CD14-positive monocyte (primary cell): ENCODE measurements at places on chromosomes 11 and 22. TPM values are rescaled to one million over a fixed set of nuclear protein-coding genes. Genes with fewer than 3 reads are reported as not detected.

- DNase-seq = no peak
Measured at GRCh38 chr22:30043161-30043560, 37.1 kb upstream of the HORMAD2 start.

DNA sequence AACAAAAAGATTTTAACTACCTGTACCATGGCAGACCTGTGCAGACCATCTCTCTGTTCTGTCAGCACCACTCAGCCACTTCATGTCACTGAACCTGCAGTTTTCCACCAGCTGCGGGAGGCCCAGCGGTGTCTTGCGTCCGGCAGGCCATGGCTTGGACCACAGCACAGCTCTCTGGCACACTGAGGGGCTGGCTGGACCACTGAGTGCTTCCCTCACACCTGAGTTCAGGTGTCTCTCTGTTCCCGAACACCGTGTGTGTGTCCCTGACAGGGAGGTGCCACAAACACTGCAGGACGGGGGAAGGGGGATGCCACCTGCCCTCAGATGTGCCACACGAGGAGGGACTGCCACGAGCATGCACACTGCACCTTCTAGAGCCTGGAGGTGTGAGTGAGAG, 17.7 kb downstream of the MOV10L1 start:
- no peak for DNase-seq

GRCh38 chr22:39732625-39733024, 160.9 kb downstream of the ENTHD1 start:
- no peak for DNase-seq

DNA sequence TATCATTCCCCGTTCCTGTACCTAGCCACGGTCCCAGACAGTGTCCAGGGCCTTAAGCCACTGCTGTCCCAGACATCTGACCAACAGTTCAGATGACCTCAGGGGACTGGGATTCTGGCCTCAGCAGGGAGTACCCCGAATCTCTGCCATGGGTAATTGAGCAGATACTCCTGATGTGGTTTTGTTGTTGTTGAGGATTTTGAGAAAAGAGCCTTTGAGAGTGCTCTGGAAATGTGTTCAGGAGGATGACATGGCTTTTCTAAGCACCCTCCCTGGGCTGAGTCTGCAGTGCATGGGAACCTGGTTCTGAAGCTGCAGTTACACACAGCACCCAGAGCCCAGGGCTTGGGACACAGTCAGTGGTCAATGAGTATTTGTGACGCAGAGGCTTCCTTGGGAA, 30.4 kb downstream of the ADAMTS15 start:
- no peak for DNase-seq

- no peak for DNase-seq
Measured at GRCh38 chr22:28779833-28780232, 7.3 kb downstream of the CCDC117 start.

DNA sequence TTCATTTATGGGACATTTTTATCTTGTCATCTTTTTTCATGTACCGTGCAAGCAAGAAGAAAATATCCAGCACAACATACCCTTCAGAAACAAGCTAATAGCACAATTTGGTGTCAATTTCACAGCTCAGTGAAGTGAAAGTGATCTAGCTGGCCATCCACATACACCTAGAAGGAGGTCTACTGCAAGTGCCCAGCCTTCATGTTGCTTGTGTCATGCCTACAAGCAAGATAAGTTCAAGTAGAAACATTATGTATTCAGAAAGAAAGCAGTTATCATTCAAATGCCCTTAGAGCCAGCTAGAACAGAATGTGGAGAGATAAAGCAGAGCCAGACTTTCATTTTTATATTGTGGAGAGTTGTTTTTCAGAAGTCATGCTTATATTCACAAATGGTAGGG, 325.7 kb upstream of the PITPNB start:
- DNase-seq = no peak

The SMIM38 gene
- polyA plus RNA-seq = not detected

- no peak for DNase-seq
Measured at GRCh38 chr11:46456269-46457001, 64.9 kb upstream of the CHRM4 start.

The SYNGR1 gene
- 54.9 and 83.9 TPM in 2 replicates for polyA plus RNA-seq

The TSPAN18 gene
- polyA plus RNA-seq = not detected

- DNase-seq = no peak
Measured at GRCh38 chr11:107598225-107599139, 7.5 kb downstream of the ELMOD1 start.

- no peak for DNase-seq
Measured at GRCh38 chr11:83187465-83187864, 6.0 kb upstream of the ANKRD42 start.

The MS4A6A gene
- polyA plus RNA-seq = 3,009 TPM

- DNase-seq = no peak
Measured at GRCh38 chr22:36797911-36798673, 18.7 kb downstream of the PVALB start.

- DNase-seq = no peak
Measured at GRCh38 chr11:62610403-62610802, 2.2 kb downstream of the EML3 start.

GRCh38 chr11:74366576-74366975, 31.7 kb downstream of the PGM2L1 start:
- DNase-seq = no peak

The POLDIP3 gene
- polyA plus RNA-seq = 55.3 TPM

DNA sequence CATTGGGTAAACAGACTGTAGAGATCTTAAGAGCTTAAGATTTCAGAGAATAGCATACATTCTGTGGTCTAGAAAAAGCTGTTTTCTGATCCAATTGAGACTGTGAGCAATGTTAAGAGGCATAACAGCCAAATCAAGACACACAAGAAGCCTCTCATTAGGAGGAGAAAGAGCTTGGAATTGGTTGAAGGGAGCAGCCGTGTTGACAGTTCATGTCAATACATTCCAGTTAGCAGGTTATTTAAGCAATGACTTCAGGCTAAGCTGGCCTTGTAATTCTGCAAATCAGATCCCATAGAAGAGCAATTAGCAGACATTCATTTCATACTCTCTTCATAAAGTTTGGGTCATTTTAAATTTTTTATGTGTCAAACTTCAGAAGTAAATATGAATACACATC, 50.9 kb downstream of the ETS1 start:
- no peak for DNase-seq

The CCDC116 gene
- not detected for polyA plus RNA-seq

GRCh38 chr11:134030853-134031252, 38.0 kb upstream of the JAM3 start:
- no peak for DNase-seq

DNA sequence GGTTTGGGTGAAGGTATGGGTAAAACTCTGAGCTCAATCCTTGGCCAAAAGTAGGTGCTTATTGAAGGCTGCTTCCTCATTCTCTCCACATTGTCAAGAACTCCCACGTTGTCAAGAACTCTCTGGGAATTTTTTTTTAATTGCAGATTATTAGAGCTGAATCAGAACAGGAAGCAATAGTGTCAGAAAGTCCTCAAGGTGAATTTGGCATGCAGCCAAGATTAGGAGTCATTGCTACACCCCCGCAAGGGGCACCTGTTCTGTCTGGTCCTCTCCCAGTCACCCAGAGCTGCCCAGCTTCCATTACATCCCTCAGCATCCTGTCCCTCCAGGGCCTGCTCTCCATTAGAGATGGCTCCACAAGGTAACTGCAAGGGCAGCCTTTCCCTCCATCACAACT, 996.5 kb downstream of the OPCML start:
- DNase-seq = no peak

The C22orf42 gene
- polyA plus RNA-seq = 0.65 TPM

GRCh38 chr11:119844808-119845207, 115.8 kb upstream of the NECTIN1 start:
- no peak for DNase-seq

- no peak for DNase-seq
Measured at GRCh38 chr11:123241294-123241693, 46.2 kb upstream of the CLMP start.

- no peak for DNase-seq
Measured at GRCh38 chr11:134333946-134334345, 2.2 kb downstream of the GLB1L2 start.

The CARD16 gene
- 671 TPM for polyA plus RNA-seq

DNA sequence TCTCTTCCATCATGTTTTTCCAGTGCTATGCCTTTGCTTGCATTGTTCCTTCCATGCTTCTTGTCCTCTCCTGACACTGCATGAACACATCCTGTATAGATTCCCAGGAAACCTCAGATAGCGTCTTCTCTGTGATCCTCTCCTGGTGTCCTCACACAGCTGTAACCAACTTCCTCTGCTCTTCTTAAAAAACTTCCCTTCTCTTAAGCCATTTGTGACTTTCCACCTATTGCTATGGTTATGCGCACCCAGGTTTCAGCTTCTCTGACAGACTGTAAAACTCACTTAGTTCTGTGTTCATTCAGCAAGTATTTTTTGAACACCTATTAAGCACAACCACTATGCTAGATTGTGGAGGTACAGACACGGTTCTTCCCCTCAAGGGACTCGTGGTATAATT, 5.1 kb upstream of the APLP2 start:
- no peak for DNase-seq

- DNase-seq = peak; percentile 16
Measured at GRCh38 chr11:110311783-110312579, 15.6 kb upstream of the RDX start.

DNA sequence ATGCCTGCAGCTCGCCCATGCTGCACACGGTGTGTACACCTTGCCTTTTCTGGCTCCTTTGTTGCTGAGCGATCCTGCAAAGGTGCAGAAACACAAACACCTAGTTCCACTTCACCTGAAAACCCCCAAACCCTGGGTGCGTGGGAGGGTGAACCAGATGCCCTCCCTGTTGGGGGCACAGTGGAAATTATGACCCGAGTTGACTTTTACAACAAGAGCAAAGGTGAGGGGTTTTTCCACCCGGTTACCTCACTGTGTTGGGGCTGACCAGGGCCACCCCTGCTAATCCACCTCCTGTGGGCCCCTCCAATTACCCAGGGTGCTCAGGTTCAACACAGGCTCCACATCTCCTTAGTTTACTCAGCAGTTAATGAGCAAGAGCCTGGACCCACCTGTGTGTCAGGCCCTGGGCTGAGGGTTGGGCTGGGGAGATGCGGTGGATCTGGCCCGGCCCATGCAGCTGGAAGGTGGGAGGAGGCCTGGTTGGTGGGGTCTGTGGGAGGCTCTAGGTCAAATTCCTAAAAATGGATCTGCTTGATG, 42.1 kb downstream of the LRRC32 start:
- no peak for DNase-seq

- DNase-seq = no peak
Measured at GRCh38 chr11:103085758-103086365, 6.1 kb downstream of the DCUN1D5 start.

DNA sequence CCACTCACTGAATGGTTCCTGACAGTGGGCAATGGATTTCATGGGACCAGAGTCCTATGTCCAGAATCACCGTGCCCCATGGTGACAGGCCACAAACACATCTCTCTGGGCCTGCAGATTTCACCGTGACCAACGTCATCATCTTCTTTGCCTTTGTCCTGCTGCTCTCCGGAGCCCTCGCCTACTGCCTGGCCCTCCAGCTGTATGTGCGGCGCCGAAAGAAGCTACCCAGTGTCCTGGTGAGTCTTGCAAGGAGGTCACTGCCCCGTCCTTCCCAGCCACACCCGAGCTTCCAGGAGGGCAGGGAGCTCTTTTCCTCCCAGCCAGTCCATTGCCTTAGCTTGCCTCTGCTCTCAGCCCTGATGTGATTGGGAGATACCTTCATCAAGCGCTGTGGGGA, 9.3 kb downstream of the IL10RA start:
- no peak for DNase-seq

The SCGB1D2 gene
- not detected for polyA plus RNA-seq

GRCh38 chr11:19164881-19165280, 36.9 kb downstream of the CSRP3 start:
- DNase-seq = no peak

DNA sequence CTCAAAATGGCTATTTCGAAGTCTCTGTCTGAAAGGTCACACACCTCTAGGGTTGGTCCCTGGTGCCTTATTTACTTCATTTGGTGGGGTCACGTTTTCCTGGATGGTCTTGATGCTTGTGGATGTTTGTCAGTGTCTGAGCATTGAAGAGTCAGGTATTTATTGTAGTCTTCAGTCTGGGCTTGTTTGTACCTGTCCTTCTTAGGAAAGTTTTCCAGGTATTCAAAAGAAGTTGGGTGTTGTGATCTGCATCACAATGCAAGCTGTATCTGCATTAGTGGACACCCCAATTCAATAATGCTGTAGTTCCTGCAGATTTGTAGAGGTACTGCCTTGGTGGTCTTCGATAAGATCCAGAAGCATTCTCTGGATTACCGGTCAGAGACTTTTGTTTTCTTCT, 63.5 kb upstream of the TP53AIP1 start:
- no peak for DNase-seq

DNA sequence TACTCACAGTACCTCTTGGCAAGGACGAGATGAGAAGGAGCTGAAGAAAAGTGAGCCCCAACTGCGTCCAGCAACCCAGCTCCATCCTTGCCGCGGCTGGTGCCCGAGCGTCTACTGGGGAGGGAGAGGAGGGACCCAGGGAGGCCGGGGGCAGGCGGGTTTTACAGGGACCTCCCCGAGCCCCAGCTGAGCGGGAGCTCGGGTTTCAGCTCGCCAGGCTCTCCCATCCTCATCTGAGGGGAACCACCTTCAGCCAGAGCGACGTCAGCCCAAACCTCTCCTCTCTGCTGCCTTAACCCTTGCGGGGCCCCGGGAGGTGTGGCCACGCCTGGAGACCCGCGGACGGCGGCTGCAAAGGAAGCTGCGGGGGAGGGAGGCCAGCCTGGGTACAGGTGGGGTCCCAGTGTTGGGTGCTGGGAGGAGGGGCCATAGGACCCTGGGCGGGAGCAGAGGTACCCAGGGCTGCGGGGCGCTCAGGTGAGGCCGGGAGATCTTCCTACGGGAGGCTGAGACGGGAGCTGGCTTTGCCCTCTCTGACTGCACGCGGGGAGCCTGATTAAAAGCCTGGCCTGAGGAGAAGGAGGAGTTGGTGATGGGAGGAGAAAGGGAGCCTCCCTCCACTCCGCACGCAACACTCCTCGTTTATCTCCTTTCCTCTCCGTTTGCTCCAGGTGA, at the start of gene PAMR1:
Gene PAMR1 (minus strand): TSS at position 116 of the 675 bp plus-strand sequence. CDS start 31 bp downstream, at position 85.
- DNase-seq = no peak

The DEFB131B gene
- not detected for polyA plus RNA-seq

The KLHL35 gene
- not detected for polyA plus RNA-seq

- no peak for DNase-seq
Measured at GRCh38 chr11:91773090-91773489, 451.5 kb upstream of the FAT3 start.

DNA sequence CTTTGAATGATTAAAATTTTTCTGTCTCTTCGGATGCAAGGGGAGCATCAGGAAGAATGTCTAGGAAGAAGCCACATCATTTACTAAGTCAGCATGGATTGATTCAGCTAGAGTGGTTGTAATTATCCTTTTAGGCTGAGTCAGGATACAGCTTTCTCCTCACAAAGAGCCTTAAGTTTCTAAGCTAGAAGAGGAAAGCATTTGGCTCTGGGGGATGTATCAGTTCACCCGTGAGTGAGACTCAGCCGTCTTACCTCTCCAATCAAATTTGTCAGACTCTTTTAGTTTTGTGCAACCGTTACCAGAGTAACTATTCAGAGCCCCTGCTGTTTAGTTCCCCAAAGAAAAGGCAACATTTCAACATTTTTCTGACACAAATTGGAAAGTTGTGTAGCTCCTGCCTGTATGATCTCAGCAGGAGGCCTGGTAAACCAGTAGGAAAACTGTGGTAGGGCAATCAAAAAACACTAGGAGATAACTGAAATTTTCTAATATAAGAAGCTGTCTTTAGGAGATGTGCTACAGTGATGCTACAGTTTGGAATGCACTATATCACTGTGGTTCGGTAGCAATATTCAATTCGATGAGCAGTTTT, 432.4 kb upstream of the LUZP2 start:
- DNase-seq = no peak
